ENCODE measurements at places on chromosomes 11 and 22.

DNA sequence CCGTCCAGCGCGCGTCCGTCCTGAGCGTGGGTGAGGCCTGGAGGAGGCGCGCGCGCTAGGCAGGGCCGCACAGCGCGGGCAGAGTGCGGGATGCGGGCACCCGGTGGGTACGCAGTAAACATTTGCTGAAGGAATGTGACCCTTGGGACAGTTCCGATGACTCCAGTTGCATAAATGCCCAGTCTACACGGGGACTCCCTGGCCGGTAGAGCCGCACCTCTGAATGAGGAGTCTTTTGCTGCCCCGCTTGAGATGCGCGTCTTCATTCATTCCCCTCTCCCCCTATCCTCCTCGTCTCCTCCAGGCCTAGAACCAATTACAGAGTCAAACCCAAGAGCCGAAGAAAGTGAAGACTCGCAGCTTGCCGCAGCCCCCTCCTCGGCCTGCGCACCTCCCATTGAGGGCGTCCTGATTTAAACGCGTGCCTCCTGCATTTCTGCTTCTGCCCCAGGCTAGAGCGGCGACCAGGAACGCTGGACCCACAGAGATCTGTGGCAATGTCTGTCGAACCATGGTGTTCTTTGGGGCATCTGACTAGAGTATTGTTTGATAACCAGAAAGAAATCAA, 729 bp upstream of the CHKB start:
- DNase-seq: no peak

DNA sequence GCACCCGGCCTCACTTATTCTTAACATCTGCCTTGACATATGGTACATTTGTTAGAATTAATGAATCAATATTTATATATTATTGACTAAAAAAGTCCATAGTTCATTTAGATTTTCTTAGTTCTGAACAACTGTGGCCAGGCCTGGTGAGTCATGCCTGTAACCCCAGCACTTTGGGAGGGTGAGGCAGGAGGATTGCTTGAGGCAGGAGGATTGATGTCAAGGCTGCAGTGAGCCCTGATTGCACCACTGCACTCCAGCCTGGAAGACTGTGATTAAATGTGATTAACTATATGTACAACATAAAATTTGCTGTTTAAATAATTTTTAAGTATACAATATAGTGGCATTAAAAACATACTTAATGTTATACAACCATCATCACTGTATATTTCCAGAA, 5.6 kb downstream of the UVRAG start:
- no peak for DNase-seq

DNA sequence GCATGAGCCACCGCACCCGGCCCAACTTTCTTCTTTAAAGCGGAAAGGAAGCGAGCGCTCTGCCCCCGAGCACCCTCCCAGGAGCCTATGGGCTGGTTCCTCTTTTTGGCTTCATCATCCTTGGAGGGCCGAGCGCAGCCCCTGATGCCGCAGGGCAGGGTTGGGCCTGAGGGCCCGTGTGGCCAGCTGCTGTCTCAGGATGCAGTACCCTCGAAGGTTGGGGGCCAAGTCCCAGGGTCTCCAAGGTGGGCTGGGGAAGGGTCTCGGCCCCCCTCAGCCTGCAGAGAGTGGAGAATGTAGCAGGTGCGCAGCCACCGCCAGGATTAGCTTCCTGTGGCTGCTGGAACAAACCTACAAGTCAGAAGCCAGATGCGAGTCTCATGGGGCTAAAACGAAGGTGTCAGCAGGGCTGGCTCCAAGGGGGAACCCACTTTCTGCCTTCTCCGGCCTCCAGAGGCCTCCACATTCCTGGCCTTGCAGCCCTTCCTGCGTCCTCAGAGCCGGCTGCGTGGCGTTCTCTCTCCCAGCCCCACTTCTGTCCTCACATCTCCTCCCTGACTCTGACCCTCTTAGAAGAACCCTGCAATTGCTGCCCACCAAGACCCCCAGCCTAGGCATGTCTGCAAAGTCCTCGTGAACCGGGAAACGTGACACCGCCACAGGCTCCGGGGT, 2.9 kb downstream of the PANX2 start:
- no peak for DNase-seq

DNA sequence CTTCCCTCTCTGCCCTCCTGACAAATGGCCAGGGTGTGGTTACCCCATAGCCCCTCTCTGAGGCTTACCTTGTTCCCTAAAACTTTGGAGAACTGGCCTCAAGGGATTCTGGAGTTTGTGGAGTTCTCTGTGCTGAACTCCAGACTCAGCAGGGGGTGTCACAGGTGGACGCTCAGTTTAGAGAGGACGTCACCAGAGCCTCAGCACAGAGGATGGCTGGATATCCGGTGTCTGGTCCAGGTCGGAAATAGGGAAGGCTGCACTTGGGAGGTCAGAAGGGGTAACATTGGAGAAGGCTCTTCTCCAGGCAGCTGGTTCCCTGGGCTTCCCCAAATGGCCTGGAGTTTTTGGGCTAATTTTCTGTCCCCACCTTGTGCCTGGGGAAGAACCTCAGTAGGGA, 64.2 kb downstream of the ADAMTS15 start:
- no peak for DNase-seq

DNA sequence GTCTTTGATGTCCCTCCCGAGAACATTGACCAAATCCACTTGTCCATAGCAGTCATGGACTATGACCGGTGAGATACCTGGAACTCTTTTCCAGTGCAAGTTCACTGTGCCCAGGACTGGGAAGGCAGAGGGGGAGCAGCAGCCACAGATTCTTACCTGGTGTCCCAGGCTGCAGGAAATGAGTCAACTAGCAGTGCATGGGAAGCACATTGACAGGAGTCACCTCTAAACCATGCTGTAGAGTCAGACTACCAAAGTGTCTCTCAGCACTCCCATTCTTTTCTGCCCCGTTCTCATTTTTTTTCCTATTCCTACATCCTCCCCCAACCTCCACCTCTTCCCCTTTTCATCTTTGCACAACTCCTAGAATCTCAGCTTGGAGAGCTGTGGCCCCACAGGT, 67.2 kb upstream of the OLFML1 start:
- DNase-seq: no peak

- DNase-seq: no peak
Measured at GRCh38 chr22:23161029-23161428, 15.8 kb downstream of the RAB36 start.

- no peak for DNase-seq
Measured at GRCh38 chr11:129146191-129146590, 45.9 kb downstream of the ARHGAP32 start.

- DNase-seq: no peak
Measured at GRCh38 chr11:6472934-6473333, 807 bp downstream of the TRIM3 start.

DNA sequence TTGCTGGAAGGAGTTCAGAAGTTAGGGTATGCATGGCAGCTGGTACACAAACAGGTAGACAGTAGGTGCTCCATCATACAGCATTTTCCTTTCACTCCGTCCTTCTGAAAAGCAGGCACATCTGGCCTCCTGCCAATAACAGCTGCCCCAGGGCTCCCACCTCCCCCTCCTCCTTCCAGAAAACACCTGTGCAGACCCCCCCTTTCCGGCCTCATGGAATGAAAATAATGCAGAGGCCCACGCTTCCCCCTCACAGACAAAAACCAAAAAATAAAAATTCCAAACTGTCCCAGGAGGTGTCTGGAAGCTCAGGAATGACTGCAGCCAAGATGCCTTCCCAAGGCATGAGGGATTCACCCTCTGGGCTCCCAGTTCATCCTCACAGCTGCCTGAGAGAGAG, 185.5 kb downstream of the MN1 start:
- no peak for DNase-seq

GRCh38 chr11:126358763-126359160, 3.3 kb downstream of the ST3GAL4 start:
- no peak for DNase-seq

DNA sequence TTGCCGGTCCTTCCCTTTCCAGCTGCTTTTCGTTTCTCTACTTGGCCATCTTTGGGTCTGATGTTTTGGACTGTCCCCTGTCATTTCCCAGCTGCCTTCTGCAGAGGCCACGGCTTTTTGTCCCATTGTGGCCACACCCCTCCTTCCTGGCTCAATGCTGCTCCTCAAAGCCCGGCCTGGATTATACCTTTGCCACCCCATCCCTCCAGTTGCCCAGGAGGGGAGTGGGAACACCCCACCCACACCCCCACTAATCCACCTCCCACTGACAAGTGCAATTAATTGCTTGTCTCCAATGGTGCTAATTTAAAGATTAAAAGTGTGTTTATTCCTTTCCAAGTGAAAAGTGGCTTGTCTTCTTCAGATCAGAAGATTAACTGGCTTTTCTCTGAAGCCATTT, 34.2 kb upstream of the CSNK2A3 start:
- no peak for DNase-seq

DNA sequence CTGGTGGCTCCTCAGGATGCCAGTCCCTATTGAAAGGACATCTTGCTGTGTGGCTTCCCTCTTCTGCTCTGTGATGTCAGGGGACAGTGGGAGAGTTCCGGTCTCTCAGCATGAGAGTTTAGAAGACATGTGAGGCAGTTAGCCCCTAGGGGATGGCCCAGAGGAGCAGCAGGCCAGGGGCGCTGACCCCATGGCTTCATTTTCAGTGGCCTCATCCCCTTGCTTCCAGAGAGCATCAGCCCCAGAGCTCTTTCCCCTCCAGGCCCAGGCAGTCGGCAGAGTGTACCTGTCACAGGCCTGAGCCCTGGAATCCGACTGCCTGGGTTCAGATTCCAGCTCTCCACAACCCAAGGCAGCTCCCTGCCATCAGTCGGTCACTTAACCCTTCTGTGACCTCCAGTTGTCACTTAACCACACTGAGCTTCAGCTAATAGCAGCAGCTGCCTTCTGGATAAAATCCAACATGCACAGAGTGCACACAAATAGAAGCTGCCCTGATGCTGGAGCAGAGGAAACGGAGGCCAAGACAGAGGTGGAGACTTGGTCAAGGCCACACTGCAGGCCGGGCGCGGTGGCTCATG, 14.1 kb upstream of the LRRC10B start:
- no peak for DNase-seq

DNA sequence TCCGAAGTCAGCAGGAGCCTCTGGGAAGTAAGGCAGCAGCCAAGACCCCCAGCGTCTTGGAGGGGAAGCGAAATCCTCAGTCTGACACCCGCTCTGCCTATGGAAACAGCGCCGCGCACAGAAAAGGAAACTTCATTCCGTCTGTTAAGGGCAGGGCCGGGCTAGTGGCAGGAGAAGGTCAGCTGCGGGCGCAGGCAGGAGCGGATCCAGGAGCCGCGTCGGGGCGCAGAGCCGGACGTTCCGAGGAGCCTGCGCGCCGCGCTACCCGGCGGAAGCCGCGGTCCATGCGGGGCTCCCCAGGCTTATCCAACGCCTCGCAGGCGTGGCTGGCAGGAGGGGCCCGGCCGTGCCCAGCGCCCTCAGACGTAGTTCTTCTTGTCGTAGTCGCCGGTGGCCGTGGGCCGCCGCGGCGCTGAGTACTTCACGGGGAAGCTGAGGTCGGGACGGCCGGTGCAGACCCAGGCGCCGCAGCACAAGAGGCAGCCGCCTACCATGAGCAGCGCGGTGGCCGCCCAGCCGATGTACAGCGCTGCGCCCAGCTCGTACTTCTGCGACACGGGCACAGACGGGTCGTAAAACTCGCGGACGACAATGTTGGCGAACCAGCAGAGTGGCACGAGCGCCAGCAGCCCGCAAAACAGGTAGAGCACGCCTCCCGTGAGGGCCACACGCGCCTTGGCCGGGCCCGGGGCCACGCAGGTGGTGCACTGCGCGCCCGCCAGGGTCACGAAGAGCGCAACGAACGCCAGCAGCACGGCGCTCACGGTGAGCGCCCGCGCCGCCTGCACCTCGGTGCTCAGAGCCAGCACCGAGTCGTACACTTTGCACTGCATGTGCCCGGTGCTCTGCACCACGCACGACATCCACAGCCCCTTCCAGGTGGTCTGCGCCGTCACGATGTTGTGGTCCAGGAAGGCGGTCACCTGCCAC, 705 bp downstream of the CLDN5 start:
- no peak for DNase-seq

GRCh38 chr22:27099946-27100722, 442.7 kb downstream of the MIAT start:
- no peak for DNase-seq

DNA sequence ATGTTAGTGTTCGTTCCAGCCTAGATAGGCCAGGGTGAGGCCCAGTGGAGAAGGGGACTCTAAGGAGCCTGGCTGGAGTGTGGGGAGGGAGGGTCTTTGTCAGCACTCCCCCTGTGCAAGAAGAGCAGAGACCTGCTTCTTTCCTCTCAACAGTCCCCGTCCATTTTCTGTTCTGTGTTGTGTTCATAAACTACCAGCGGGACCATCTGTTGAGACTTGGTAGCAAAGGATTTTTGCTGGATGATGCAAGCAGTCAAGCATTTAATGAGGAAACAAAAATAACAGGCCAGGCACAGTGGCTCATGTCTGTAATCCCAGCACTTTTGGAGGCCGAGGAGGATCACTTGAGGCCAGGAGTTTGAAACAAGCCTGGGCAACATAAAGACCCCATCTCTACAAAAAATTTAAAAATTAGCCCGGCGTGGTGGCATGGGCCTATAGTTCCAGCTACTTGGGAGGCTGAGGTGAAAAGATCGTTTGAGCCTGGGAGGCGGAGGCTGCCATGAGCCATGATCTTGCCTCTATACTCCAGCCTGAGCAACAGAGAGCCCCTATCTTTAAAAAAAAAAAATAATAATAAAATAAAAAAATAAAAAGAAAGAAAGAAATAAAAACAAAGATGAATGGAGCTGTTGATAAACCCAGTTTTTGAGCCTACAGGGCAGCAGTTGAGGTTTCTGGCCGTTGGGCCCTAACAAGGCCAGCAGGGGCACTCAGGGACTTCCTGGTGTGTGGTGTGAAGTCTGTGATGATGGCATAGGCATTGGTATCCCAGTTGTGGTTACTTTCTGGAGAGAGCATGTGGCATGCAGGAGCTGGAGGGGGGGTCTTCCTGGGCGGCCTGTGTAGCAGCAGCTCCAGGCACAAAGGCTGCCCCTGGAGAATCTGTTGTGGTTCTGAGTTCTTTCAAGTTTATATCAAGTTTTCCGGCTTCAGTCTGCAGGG, 1.7 kb upstream of the TXNRD2 start:
- no peak for DNase-seq

DNA sequence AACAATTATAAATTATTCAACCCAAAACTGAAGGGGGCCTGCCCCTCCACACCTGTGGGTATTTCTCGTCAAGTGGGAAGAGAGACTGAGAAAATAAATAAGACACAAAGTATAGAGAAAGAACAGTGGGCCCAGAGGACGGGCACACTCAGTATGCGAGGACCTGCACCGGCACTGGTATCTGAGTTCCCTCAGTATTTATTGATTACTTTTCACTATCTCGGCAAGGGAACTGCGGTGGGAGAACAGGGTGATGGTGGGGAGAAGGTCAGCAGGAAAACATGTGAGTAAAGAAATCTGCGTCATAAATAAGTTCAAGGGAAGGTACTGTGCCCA, 3.2 kb downstream of the C11orf54 start:
- no peak for DNase-seq

- no peak for DNase-seq
Measured at GRCh38 chr11:125297346-125297915, 132.9 kb downstream of the PKNOX2 start.

- DNase-seq: no peak
Measured at GRCh38 chr11:57586711-57587245, 10.7 kb upstream of the SERPING1 start.

DNA sequence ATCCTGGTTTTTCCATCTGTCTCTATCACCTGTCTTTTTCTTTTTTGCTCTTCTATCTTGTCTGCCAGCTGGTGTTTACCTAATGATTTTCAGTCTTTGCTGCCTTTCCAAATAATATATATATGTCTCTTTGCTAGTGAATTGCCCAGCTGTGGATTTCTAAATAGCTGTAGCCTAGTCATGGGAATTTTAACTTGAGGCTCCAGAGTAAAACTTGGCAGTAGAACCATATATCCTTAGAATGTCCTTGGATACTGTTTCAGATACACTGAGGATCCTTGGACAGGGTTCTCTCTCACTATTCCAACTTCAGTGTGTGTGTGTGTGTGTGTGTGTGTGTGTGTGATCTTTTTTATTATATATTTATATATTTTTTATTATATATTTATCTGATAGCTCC, 2285.3 kb downstream of the LRRC4C start:
- no peak for DNase-seq

All from caudate nucleus (tissue), 63 donors.